ENCODE measurements at places on chromosomes 3 and 15.

GRCh38 chr3:197600796-197601565 lies 45.2 kb upstream of the BDH1 start:
- DNase-seq = no peak
- H3K27me3 ChIP-seq = no peaks in the 10 kb centered on the region
- H3K27ac ChIP-seq = no peak overlapping the region
- H3K36me3 ChIP-seq = peaks cover 3% of the 10 kb centered on the region
- H3K4me1 ChIP-seq = peaks cover 16% of the 10 kb centered on the region

DNA sequence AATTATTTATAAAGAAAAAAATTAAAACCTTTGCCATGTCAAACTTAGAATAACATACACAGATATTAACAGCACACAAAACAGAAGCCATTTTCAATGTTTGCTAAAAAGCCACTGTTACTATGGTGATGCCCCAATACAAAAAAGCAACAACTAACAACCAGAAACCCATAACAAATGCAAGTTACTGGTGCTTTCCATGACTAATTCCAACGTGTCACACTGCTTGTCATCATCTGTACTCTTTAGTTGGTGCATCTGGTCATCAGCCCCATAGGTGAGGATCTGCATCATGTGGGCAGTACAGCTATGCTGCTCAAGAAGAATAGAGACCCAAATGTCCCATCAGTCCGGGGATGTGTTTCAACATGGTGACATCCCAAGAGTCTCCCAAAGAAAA lies 52.8 kb downstream of the ATP8B4 start:
- H3K4me1 ChIP-seq = no peaks in the 10 kb centered on the region
- no peaks in the 10 kb centered on the region for H3K27me3 ChIP-seq
- no peak overlapping the region for H3K27ac ChIP-seq
- H3K36me3 ChIP-seq = no peaks in the 10 kb centered on the region
- no peak for DNase-seq
- H3K4me3 ChIP-seq = no peak overlapping the region

DNA sequence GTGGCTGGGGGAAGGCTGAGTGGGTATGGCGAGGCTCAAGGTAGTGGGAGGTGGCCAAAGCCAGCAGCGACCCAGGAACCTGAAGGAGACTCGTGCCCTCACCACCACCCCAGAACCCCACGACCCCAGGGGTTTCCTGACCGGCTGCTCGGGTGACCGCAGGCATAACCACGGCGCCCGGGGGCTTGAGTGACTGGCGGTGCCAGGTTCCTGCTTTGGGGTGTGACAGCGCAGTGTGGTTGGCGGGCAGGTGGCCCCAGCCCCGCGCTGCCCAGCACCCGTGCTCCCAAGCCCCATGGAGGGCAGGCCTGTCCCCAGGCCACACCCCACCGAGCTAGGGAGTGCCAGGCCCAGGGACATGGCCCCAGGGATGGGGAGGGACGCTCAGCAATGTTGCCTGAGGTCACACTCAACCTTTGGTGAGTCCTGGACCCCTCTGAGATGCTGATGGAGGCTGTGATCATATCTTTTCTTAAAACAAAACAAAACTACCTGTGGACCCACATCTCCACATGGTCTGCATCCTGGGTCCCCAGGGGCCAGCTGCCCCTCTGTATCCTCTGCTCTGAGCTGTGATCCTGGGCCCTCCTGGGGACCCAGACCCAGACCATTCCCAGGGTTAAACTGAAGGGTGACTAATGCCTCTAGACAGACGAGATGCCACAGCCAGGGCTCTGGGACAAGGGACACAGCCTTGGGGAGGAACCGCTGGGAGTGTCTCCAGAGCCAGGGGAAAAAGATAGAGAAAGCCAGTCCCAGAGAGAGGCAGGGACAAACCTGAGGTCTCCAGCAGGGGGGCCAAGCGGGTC lies 13.0 kb downstream of the DNAJB8 start:
- DNase-seq = no peak
- no peaks in the 10 kb centered on the region for H3K27me3 ChIP-seq
- H3K36me3 ChIP-seq = no peaks in the 10 kb centered on the region
- H3K4me1 ChIP-seq = no peaks in the 10 kb centered on the region
- H3K4me3 ChIP-seq = no peak overlapping the region

DNA sequence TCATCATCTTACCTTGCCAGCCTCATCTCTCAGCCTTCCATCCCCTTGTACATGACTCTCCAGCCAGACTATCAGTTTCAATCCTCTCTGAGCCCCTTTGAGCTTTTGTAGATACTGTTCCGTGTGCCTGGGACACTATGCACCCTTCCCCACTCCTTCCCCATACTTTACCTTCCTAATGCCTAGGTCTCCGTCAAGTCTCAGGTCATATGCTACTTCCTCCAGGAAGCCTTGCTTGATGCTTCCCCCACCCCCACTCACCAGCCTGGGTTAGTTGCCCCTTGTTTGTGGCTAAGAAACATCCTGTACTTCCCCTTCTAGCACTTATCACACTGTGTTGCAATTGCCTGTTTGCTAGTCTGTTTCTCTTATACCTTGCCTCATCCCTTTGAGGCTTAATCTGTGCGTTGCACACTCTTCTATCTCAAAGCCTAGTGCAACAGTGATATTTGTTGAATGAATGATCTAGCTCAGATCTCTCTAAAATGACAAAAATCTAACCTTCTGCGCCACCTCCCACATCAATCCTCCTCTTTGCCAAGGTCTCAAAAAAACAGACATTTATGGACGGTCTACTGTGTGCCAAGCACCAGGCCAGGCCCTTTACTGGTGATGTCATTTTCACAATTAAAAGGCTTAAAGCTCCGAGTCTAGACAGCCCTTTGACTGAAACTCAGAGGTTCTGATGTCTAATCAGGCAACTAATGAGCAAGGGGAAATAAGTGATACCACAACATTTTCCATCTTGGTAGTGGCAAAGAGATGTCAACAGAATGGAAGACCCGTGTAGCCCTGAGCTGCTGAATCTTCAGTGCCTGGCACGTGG lies 6.5 kb upstream of the USP3 start:
- peaks cover 19% of the 10 kb centered on the region for H3K4me1 ChIP-seq
- no peak for DNase-seq
- H3K27me3 ChIP-seq = no peaks in the 10 kb centered on the region
- H3K4me3 ChIP-seq = no peak overlapping the region
- H3K27ac ChIP-seq = no peak overlapping the region

DNA sequence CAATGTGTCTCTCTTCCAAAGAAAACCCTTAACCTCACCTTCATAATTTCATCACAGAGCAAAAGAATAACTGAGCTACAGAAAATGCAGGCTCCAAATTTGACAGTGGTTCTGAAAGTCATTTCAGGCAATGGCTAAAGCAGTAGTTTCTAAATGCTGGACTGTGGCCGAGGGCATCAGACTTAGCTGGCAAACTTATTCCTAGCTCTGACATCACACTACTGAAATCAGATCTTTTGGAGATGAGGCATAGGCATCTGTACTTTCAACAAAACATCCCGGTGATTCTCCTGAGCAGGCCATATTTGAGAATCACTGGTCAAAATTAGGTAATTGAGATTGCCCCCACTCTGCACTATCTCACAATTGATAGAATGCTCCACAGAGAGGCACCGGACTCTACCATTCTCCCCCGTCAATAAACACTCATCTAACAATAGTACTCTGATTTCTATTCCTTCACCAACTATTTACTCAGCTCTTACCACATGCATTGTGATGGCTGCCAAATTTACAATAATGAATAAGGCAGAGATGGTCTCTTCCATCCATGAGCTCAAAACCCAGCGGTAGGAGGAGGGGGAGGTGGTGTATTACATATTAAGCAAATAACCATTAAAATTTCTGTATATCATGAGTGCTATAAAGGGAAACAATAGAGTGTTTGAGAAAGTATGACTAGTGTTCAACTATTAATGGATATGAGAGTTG lies 57.3 kb upstream of the SPRED1 start:
- H3K27ac ChIP-seq = no peak overlapping the region
- DNase-seq = no peak
- H3K27me3 ChIP-seq = no peaks in the 10 kb centered on the region

- H3K4me3 ChIP-seq = no peak overlapping the region
- no peak overlapping the region for H3K27ac ChIP-seq
- H3K4me1 ChIP-seq = peaks cover 27% of the 10 kb centered on the region
- no peak for DNase-seq
- no peaks in the 10 kb centered on the region for H3K36me3 ChIP-seq
Measured at GRCh38 chr3:197963019-197963637, 3.1 kb downstream of the LMLN start.

- peak overlapping the region; percentile 68 for H3K4me3 ChIP-seq
- peaks cover 29% of the 10 kb centered on the region for H3K36me3 ChIP-seq
- H3K4me1 ChIP-seq = peaks cover 51% of the 10 kb centered on the region
- H3K27ac ChIP-seq = peak overlapping the region; percentile 87
Measured at GRCh38 chr3:112561484-112561733, 353 bp downstream of the ATG3 start.

DNA sequence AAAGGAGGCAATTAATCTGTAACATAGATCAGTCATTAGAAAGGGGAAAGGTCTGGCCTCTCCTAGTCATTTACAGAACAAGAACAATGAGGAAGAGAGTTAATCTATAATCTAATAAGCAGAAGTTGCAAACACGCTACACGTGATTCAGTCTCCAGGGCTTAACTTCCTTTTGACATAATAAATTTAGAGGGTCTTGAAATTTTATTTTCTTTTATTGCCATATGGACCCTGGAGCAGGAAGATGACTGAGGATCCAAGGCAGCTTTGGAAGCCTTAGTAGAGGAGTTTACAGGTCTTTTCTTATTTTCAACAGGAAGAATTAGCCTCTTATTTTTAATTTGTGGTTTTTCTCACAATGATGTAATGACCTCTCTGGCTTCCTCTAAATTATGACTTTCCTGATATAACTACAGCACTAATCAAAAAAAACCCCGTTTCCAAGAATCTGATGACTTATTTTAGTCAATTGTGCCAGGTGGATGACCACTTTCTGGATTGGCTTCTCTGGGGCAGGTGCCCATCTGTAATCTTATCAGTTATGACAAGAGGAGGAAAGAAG lies 32.2 kb downstream of the ADGRG7 start:
- no peaks in the 10 kb centered on the region for H3K27me3 ChIP-seq
- no peaks in the 10 kb centered on the region for H3K36me3 ChIP-seq
- H3K4me1 ChIP-seq = no peaks in the 10 kb centered on the region
- H3K27ac ChIP-seq = no peak overlapping the region
- H3K4me3 ChIP-seq = no peak overlapping the region

DNA sequence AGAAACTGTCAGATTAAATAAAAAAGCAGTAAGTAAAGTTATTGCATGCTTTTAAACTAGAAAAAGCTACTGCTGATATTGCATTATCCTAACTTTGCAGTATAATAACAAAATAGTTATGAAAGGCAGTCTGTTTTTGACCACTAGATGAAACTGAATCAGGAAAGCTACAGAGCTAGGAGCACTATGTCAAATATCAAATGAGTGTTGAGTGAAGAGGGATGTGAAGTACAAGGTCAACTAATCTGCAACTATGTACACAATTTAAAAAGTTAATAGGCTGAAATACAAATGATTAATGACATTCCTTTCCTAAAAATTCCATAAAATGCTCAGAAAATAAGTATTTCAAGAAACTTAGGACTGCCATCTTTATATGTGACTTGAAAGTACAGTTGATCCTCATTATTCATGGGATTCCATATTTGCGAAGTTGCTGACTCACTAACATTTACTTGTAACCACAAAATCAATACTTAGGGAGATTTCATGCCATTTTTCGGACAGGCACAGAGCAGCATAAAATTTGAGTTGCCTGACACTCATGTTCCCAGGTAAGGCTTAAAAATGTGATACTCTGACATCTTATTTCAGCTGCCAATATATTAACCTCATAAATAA lies 34.5 kb downstream of the SLC4A7 start:
- peaks cover 47% of the 10 kb centered on the region for H3K36me3 ChIP-seq
- no peaks in the 10 kb centered on the region for H3K4me1 ChIP-seq
- H3K27me3 ChIP-seq = no peaks in the 10 kb centered on the region
- no peak overlapping the region for H3K27ac ChIP-seq
- DNase-seq = no peak
- H3K4me3 ChIP-seq = no peak overlapping the region

DNA sequence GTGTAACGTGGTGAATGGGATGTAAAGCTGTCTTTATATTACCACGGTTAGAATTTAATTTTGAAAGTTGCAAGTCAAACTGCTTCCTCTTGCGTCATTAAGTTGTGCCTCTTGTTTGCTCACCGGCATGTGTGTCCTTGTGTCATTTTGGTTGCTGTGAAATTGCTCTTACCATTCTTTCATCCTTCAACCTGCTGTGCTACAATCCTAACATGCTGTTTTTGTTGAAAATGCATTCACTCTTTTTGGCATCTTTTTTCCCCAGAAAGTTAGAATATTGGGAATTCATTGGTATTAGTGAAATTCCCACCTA lies 164.7 kb downstream of the PGPEP1L start:
- no peaks in the 10 kb centered on the region for H3K36me3 ChIP-seq
- no peak overlapping the region for H3K4me3 ChIP-seq
- DNase-seq = no peak

- H3K27ac ChIP-seq = no peak overlapping the region
- DNase-seq = no peak
- no peak overlapping the region for H3K4me3 ChIP-seq
- H3K4me1 ChIP-seq = peaks cover 7% of the 10 kb centered on the region
- no peaks in the 10 kb centered on the region for H3K36me3 ChIP-seq
Measured at GRCh38 chr3:140225996-140226395, 291.0 kb downstream of the CLSTN2 start.

DNA sequence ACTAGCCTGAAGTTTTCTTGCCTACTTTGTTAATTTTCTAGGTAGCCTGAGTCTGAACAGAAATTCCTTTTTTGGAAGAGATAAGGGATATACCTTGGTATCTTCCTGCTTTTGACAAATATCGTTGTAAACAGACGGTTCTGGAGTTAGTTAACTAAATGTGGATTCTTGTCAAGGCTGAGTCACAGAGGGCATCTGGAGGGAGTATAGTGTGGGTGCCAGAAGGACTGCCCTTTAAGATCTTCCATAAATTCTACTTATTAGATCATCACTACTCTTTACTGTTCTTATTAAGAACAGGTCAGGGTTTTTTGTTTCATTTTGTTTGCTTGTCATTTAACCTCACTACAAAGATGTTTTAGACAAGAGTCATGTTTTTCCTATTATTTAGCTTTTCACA lies 125.3 kb upstream of the SKOR1 start:
- no peaks in the 10 kb centered on the region for H3K27me3 ChIP-seq
- no peak overlapping the region for H3K27ac ChIP-seq
- H3K4me3 ChIP-seq = no peak overlapping the region

- H3K27ac ChIP-seq = no peak overlapping the region
- no peaks in the 10 kb centered on the region for H3K27me3 ChIP-seq
- H3K36me3 ChIP-seq = peaks cover 18% of the 10 kb centered on the region
- no peak overlapping the region for H3K4me3 ChIP-seq
Measured at GRCh38 chr15:44482090-44482489, 54.7 kb downstream of the CTDSPL2 start.

GRCh38 chr3:193145248-193145647 lies 95.8 kb upstream of the PLAAT1 start:
- DNase-seq = no peak
- no peaks in the 10 kb centered on the region for H3K4me1 ChIP-seq
- H3K36me3 ChIP-seq = no peaks in the 10 kb centered on the region

DNA sequence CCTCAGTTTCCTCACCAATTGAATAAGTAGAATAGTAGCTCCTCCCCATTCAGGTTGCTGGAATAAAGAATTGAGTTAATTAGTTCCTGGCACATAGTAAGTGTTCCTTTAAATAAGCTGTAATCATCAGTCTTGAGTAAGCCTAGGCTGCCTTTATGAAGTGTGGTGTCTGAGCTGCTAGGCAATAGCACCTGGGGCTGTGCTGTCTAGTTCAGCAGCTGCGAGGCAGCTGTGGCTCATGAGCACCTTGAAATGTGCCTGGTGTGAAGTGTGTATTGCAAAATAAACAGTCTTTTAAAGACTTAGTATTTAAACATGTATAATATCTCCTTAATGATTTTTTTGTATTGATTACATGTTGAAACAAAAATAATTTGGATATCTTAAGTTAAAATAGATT lies 77.6 kb downstream of the TOP2B start:
- no peaks in the 10 kb centered on the region for H3K27me3 ChIP-seq
- no peak overlapping the region for H3K27ac ChIP-seq
- H3K36me3 ChIP-seq = no peaks in the 10 kb centered on the region
- DNase-seq = no peak
